ENCODE measurements at places on chromosomes 2 and 18.

DNA sequence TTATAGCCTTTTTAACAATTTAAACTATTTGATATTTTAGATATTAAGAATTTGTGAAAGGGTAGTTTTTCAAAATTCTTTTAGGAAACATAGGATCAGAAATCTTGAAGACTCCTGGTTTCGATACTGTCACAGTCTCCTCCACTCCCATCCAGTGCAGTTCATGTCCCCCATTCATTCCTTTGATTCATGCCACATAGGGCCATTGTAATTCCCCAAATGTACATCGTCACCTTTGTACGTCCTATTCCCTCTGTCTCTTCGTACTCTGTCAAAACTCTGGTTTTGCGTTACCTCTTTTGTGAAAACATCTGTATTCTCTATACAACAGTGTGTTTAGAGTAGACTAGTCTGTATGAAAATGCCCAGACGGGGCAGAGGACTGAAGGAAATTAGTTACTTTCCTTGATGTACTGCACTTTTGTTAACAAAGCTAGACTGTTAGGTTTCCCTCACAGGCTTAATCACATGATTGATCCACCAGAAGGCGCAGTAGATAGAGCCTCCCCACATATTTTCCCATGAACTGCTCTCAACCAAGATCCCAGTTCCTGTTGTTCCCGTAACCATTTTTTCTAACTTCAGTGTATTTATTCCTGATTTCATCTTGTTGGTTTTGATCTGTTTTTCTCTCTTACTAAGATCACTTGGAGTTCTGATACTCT lies 2.5 kb downstream of the MRPL35 start:
- no peak for DNase-seq

- no peak for DNase-seq
Measured at GRCh38 chr2:64629329-64629781, 24.4 kb downstream of the SERTAD2 start.

DNA sequence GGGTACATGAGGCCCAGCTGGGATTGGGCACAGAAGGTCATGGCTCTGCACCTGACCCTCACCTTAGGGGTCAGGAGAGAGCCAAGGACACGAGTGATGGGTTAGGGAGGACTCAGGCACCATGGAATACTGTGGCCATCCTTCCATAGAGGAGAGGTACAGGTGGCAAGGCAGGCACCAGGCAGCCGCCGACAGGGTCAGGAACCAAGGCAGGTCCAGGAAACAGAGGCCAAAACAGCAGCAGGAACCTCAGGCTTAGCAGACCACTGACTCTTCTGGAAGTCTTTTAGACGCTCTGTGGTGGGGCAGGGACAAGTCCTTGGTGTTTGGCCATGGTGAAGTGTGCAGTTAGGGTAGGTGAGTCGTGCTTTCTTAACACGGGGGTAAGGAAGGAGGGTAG lies 128.0 kb downstream of the NEDD4L start:
- DNase-seq = no peak

GRCh38 chr18:58287353-58288274 lies 243.6 kb downstream of the NEDD4L start:
- no peak for DNase-seq

DNA sequence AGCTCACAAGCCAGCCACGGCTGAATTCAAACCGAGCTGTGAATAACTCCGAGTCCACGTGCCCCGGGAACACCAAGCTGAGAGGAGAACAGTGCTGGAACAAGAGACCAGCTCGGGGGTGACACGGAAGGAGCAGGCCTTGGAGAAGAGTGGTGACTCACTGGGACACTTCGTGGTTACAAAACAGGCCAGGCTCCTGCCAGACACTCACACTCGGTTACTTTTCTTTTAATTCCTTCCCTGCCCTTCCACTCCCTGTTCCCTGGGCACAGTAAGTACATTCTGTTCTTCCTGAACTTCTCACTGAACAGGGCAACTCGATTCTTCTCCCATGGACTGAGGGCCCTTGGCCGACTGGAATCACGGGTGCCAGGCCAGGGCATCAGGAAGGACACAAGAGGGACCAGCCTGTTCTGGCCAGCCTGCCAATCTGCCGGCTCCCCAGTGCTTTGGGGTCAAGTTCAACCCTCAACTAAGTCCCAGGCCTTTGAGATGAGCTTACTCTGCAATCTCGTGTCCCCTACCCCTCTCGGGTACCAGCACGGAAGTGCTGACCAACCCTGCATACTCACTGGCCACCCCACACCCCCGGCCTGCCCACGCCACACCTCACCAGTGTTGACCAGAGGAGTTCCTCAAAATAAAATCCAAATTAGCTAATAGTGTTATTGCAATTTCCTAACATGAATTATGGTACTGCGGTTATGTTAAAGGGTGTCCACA lies 87.5 kb downstream of the TFCP2L1 start:
- DNase-seq = peak; percentile 15

GRCh38 chr2:110105608-110106467 lies 9.8 kb downstream of the MALL start:
- peak; percentile 18 for DNase-seq

All from astrocyte of the cerebellum (primary cell).